Stimulated activated CD4-positive, alpha-beta T cell treated with anti-CD3 and anti-CD28 coated beads, Interleukin-12 subunit alpha, Interleukin-12 subunit beta, amount 100 ng/mL, for 48 hours (primary cell): ENCODE measurements at places on chromosomes 11 and 22.
A peak's percentile ranks its signal among the peaks of the same experiment; 100 is the strongest.

DNA sequence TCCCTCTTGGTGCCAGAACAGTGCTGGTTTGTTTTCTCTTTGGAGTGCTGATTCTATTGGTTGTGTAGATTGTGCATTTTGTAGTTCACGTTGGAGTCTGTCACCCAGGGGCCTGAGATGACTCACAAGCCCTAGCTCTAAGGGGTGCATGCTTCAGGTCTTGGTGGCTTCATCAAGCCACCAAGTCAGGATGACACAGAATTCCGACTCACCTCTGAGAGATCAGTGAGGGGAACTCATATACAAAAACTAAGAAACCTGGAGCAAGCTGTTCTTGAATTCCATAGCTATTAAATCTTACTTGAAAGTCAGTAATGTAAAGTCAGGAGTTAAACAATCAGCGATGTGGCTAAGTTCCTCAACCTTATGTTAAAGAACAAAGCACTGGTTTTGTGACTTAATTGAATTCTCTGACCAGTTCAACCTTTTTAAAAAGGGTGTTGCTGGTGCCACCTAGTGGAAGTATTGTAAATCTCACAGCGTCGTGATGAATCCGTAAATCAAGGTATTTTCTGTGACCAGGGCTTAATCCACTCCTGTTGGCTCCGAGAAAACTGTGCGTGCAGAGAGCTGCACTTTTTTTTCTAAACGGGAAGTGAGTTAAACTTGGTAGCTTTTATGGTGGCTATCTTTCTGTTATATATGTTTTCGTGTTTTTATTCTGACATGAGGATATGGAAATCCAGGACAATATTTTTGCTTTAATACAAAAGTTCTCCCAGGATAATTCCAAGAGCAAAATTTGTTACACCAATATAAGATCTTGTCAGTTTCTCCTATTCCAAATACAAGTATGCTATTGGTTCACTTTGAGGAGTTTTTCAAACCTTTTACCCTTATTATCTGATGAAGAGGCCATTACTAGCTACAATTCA lies 14.6 kb downstream of the MMP13 start:
- peak; percentile 3 for DNase-seq

GRCh38 chr11:44507896-44508445 lies 57.5 kb upstream of the CD82 start:
- DNase-seq, result no peak

DNA sequence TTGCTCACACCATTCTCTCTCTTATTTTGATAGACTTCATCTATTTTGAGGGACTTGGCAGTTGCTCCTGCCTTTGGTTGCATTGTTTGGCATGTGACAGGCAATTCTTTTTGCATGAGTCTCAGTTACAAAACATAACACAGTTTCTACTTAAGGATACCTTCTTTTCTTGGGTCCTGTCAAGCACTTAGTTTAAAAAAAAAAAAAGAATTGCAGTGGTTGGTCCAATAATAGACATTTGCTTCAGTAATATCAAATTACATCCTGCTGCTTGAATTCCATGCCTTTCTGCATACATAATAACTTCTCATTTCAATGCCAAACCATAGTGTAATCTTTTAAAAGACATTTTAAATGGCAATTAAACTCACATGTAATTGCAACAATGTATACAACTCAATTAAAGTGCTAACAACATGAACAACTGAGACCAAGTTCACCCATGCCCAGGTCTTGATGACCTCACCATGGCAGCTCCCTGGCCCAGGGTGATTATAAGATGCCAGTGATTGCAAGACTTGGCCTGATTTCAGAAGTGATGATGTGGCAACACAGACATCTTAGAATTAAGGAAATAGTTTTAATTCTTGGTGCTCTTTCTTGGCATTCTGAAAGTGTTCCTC lies 32.2 kb upstream of the PLET1 start:
- DNase-seq, result no peak

DNA sequence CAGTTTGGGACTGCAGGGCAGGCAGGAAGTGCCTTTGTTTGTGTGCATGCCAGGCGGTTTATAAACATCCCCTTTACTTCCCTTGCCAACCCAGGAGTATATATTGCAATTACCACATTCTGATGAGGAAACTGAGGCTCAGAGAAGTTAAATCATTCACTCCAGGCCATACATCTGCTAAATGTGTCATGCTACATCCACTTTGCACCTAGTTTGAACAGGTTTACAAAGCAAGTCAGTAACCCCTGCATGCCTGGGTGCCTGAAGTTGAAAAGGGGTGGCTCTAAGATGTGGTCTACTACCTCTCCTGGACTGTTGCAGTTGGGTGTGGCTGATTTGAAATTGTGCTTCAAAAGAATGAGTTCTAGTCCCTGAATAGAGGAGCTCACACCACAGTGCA lies 23.6 kb downstream of the FLI1 start:
- DNase-seq, result no peak

DNA sequence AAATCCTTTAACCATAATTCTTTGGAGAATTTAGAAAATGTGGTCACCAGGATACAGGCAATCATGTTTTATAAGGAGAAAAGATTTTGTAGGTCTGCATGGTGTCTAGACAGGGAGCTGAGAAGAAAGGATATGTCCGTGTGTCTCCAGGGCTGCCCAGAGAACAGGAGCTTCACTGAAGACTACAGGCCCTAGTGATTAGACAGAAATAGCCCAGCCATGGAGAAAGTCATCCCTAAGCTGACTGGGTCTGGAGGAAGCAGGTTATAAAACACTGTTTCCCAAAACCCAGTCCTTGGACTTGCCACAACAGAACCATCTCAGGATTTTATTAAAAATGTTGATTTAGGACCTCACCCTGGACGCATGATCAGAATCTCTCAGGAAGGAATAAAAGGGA lies 84.4 kb downstream of the GALNT18 start:
- DNase-seq, result no peak

DNA sequence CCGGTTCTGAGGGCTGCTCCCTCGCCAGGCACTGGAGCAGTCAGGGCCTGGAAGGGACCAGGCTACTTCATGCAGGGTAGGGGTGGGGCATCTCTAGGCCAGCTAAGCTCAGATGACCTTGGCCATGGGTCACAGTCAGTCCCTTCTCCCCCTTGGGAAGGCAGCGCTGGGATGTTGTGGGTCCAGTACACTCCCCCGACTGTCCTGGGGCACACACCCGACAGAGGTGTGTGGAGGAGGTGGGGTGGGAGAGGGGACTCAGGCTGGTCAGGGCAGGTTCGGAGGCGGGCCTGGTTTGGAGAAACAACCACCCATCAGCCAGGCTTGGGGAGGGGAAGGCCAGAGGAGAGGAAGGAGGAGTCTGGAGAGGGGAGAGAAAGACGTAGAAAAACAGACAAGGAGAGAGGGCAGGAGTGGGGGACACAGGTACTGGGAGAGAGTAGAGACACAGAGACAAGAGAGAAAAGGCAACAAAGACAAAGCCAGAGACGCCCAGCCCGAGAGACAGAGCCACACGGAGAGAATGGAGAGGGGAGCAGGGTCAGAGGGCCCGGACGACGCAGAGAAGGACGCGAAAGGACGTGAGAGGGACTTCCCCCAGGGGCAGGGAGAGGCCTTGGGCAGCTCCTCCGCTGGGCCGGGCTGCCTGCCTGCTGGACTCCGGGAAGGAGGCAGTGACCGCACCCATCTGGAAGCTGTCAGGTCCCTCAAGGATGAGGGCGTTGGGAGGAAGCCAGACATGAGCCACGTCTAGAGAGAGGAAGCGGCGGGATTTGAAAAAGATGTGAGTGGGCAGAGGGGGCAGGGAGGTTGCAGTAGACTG lies 30.6 kb upstream of the TSKU start:
- DNase-seq, result no peak

DNA sequence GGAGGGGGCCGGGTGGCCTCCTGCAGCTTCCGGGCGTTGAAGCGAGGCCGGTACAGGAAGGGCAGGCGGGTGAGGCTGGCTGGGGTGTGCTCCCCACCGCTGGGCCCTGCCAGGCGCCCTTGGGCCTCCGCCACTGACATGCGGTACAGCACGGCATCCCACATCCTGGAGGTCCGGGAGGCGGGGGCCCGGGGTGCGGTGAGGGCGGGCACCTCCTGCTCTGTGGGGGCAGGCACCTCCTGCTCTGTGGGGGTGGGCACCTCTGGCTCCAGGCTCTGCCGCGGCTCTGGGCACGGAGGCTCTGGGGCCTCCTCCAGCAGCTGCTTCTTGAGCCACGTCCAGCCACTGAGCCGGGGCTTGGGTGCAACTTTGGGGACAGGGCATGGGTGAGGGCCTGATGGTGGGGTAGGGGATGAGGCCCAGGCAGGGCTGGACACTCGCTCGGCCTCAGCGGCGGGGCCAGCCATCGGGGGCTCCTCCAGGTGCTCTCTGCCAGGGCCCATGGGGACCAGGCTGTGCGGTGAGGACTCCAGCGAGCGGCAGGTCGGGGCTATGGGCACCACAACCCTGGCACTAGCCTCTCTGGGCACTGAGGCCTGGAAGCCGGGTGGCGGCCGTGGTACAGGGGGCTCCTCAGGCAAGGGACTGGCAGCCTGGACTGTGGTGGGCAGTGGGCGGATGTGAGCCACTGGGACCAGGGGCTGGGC lies 2.3 kb downstream of the PRR33 start:
- DNase-seq, result peak; percentile 50

DNA sequence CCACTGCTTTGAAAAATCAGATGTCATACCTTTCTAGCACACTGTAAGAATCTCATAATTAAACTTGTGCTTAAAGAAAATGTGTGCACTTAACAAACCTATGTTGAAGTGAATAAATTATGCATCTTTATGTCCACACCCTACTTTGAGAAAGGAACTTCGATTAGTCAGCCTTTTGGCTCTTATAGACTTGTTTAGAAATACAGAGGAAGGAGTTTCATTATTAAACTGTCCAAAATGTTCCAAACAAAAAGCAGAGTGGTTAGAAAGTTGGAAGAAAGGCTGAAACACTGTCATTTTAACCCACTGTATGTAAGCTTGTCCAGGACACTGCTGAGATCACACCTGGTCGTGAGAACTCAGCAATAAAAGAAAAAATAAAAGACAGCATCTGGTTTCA lies 863.2 kb upstream of the CHORDC1 start:
- no peak for DNase-seq

DNA sequence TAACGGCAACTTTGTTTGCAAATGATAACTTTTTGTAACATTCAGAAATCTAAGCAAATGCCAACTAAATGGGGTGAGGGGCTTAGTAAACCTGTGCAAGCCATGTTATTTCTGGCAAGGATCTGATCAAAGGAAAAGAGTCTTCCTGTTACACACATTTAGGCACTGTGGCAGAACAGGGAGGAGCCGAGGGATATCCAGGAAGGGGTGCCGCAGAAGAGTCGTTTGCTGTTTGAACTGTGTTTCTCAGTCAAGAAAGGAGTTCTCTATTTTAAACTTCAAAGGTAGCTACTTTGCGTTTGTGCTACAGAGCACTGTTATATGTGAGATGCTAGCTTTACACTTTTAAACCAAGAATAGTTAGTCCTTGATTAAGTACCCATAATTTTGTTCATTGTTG lies 175.5 kb downstream of the ETS1 start:
- DNase-seq, result no peak

DNA sequence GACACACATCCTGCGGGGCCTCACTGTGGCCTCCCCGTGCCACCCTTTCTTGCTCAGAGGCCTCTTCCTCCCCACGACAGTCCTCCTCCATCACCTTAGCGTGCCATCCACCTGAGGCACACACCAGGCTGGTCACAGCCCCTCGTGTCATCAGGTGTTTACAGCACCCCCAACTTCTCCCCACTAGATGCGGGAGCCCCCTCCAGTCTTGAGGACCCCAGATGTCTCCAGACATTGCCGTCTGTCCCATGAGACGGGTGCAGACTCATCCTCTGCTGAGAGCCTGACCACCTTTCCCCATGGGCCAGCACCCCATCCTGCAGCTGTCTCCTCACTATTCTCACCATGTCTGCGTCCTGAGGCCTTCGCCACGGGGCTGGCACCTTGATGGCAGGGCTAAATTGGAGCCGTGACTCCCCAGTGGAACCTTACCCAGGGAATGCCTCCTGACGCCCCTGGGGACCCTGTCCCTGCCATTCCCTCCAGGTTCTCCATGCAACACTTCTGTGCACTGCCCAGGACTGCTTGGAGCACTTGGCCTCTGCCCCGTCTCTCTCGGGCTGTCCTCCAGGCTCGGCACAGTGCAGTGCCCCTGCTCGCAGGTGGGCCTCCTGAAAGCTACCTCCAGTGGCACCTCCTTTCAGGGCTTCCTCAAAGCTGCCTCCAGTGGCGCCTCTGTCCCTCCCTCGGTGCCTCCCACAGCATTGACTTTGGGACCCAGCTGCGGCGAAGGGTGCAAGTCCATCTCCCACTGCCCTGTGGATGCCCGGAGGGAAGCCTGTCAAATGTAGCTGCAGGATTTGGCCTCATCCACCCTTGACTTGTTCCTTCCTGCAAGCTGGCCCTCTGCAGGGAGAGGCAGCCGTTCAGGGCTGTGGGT lies 1386.8 kb downstream of the BRD1 start:
- no peak for DNase-seq

GRCh38 chr11:87754685-87755084 lies 420.6 kb downstream of the RAB38 start:
- DNase-seq, result no peak

- no peak for DNase-seq
Measured at GRCh38 chr11:13666708-13667107, 1.8 kb upstream of the FAR1 start.

DNA sequence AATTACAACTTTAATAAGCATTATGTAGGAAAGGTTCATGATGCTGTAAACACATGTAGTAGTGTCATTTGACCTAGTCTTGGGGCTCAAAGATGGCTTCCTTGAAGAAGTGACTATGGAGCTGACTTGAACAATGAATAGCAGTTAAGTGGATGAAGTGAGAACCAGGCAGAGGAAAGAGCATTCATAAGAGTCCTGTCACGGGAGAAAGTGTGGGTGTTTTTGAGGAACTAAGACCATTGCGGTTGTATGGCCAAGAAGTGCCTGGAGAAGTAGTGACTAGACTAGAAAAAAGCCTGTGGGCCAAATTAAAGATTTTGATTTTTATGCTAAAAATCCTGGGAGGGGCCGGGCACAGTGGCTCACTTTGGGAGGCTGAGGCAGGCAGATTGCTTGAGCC lies 7.2 kb upstream of the IL18BP start:
- no peak for DNase-seq

- no peak for DNase-seq
Measured at GRCh38 chr11:13222285-13222684, 55.3 kb upstream of the BMAL1 start.

DNA sequence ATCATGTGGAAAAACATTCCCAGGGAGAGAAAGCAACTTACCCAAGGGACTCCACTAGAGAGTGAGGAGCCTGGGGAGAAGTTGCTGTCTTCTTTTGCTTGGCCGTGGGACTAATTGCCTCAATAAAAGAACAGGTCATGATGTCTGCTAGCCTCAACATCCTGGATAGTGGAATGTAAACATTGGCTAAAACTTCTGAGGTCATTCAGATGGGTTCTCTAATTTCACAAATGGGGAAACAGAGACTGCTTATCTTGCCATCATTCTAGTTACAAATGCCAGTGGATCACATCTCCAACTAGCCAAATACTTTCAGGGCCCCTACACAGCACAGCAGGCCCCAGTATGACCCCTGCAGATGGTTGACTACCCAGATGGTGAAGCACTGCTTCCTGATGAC lies 28.4 kb upstream of the PAMR1 start:
- no peak for DNase-seq
